ENCODE measurements at places on chromosomes 2 and 18.

DNA sequence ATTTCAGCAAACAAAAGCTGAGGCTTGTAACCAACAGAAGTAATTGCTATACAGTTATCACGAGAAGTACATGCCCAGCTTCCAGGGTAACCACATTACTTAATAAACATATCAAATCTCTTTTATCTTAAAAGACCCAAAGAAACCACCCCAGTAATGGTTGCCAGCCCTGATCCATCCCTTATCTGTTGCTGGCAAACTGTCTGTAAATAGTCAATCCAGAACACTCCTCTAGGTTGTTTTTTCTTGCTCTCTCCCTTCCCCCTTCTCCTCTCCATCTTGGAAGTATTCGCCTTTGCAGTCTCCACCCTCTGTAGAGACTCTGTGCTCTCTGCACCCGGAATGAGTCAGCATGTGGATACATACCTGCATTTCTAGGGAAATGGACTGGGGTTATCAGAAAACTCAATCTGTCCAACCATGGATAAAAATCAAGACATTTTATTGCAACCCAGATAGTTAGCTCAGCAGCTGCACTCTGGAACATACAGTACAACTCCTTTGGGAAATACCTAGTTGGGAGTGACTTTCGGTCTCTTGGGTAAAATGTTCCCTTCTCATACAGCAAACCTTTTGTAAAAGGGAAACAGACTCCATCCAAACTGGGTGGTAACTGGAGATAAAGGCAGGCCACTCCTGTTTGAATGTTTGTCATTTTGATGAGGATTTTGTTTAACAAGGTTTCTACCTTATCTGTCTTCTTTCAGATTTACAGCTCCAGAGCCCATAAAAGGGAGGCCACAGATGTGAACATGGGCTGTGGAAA lies 123.5 kb upstream of the FOSL2 start:
- no peak for DNase-seq

- DNase-seq: no peak
These were observed 423.6 kb upstream of the CHST9 start for GRCh38 chr18:27608742-27609141.

DNA sequence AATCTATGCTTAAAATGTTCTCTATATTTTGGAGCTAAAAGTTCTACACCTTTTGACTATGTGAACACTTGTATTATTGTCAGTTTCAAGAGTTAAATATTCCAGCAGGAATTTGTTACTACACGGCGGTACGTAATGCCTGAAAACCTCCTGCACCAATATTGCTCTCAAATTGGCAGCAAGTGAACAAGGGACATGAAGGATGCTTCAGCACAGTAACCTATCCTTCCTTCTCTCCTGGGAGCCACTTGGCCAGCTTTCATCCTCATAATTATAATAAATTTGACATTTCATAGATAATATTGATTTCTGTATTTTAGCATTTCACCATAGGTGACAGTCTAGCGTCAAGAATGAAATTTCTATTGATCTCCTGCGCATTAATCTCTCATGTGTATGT lies 197.6 kb downstream of the NR4A2 start:
- no peak for DNase-seq

- DNase-seq: peak; percentile 96
These were observed 635 bp downstream of the ERICH2 start for GRCh38 chr2:170770606-170771420.

DNA sequence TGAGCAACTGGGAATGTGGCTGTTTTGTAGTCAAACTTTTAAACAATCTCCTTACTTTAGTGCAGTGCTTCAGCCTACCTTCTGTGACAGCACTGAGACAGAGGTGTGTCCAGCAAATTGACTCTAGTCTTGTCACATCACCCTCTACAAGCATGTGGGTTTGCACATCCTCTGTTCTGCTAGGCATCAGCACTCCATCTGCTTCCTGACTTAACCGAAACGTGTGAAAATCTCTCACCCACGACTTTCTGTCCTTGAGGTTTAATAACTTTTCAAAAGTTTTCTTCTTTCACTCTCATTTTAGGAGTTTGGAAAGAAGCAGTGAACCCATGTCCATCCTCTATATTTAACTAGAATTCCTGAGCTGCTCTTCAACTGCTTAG lies 42.6 kb downstream of the TTR start:
- no peak for DNase-seq
